Stimulated activated CD4-positive, alpha-beta T cell treated with anti-CD3 and anti-CD28 coated beads, Interleukin-1b, Interleukin-23, amount 100 ng/mL, for 4 hours (primary cell): ENCODE measurements at places on chromosomes 1 and 21.

DNA sequence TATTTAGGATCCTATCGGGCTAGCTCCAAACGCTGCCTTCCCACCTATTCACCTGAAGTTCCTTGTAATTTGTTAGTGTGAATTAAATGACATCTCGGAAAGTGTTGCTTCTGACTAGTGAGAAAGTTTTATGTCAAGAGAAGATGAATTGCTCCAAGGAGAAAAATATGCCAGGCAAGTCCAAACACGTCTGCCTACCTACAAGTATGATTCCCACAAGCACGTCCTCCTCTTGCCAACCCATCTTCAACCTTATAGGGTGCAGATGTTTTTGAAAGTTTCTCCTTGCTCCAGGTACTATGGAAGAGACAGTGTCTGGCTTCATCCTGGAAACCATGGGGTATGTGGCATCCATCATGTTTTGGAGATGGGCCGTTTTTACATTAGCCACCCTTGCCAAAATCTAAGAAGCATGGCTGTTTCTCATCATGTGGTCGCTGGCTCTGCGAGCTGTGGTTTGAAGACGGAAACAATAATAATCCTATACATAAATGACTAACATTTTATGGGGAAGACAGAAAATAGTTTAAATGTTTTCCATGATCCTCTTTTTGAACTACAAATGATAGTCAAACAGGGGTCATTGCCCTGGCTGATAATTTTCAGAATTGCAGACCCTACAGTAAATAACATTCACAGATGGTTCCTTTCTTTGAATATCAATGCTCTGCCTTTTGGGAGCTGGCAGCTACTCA, 505.8 kb downstream of the SMYD3 start:
- no peak for DNase-seq

GRCh38 chr21:31500071-31500470, 156.0 kb upstream of the TIAM1 start:
- no peak for DNase-seq

DNA sequence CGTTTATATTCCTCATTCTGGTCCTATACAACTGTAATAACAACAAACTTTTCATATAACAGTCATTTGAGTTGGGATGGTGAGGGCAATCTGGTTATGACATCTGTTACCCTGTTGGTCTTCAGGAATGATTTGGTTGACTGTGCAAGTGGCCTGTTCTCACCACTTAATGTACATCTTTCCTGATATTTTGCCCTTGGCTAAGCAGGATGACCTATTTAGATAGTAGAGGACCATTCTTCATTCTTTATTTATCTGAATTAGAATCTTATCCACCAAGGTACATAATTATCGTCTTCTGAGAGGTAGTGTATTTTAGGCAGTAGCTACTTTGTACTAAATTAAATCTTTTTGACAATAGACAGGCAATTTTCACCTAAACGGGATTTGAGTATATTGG, 154.3 kb downstream of the DNM3 start:
- no peak for DNase-seq

- no peak for DNase-seq
Measured at GRCh38 chr1:150567341-150567716, 12.1 kb downstream of the MCL1 start.

GRCh38 chr1:246497331-246497915, 9.7 kb downstream of the SMYD3 start:
- DNase-seq, result no peak

DNA sequence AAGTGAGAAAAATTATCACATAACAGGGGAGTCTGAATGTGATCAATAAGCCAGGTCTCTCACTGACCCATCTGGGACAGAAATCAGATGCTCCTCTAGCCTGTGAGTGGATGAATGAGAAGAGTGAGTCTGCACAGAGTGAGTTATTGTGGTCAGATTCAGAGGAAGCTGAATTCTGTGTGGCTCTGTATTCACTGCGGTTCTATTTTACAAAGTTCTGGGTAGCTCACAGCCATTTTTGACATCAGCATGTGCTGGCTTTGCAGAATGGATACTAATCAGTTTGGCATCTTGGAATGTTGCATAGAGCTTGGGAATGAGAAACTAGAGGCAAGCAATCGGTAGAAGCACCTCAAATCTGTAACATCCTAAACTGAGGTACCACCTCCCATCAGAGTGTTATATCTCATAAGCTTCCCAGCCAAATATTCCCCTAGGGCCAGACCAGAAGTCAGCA, 3.8 kb downstream of the COLGALT2 start:
- no peak for DNase-seq

DNA sequence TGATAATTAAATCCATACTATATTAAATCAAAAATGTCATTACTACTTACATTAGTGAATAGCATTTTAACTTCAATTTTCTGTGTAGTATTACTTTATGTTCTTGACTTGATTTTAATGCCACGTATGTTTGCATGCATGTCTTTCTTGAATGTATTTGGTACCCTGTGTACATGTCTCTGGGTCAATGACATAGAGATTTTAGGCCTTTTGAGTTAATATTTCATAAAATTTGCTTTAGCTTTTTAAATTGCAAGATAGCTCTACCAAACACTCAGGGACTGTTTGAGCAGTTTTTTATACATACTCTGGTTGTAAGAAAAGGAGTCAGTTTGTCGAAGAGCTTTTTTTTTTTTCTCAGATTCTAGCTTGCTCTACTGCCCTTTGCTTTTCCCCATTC, 1.5 kb downstream of the MLLT11 start:
- no peak for DNase-seq

DNA sequence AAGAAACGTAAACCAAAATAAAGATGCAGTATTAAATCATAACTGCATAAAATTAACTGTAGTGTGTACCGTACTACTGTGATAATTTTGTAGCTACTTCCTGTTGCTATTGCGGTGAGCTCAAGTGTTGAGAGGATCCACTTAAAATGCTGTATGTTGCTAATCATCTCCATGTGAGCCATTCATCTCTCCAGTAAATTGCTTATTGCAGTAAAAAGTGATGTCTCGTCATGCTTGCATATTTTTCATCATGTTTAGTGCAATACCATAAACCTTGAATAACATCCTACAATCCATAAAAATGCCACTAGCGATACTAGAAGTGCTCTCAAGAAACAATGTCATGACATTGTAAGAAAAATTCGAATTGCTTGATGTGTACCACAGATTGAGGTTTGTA, 66.3 kb downstream of the RAVER2 start:
- no peak for DNase-seq

GRCh38 chr1:59314776-59315528, 18.1 kb downstream of the FGGY start:
- DNase-seq, result no peak

- no peak for DNase-seq
Measured at GRCh38 chr1:222326006-222326709, 221.7 kb downstream of the HHIPL2 start.

DNA sequence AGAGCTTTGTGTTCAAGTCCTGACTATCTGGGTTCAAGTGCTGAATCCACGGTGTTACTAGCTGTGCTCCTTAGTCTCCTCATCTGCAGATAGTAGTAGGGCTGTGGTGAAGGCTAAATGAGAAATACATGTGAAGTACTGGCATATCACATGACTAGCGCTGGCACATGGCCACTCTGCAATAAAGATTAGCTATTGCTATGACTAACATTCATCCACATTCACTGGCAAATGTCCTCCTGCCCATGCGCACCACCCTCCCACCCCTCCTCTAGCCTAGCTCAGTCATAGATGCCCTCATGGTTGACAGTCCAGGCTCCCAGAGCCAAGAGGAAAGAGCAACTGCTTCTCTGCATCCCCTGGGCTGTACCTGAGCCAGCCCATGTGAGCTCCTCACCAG, 8.5 kb upstream of the COL8A2 start:
- no peak for DNase-seq

DNA sequence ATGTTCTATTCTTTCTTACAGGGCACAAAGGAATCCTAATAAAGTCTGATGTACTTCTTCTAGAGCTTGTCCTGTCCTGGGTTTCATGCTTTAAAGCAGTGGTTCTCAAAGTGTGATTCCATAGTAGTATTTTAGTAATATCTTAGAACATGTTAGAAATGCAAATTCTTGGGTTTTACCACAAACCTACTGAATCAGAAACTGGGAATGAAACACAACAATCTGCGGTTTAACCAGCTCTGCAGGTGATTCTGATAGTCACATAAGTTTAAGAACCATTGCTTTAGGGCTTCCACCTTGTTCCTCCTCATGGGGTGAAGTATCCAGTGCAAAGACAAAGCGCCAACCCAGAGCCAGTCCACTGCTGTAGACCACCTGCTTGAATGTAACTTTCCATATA, 41.1 kb downstream of the NGF start:
- DNase-seq, result no peak

DNA sequence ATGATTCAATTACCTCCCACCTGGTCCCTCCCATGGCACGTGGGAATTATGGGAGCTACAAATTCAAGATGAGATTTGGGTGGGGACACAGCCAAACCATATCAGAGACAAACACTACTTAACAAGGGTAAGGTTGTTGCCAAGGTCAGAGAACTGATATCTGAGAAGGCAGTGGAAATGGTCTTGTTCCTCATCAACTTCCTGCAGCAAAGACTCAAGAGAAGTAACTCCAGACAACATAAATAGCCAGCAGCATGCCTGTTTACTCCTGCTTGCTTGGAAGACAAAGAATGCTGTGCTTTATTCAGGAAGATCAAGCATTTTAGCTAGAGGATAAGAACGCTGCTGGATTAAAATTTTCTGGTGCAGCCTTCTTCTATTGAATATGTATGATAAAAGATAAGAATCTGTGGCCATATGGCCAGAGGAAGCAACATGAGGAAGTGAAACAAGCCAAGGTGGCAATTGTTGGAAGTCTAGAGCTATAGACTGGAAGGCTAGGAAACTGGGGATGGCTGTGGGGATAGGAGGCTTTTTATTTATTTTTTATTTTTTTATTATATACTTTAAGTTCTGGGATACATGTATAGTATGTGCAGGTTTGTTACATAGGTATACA, 36.4 kb downstream of the DDAH1 start:
- DNase-seq, result no peak

- DNase-seq, result no peak
Measured at GRCh38 chr1:63690966-63691700, 82.7 kb upstream of the ROR1 start.

GRCh38 chr1:159957824-159958268, 3.8 kb upstream of the SLAMF9 start:
- DNase-seq, result no peak

GRCh38 chr1:42973799-42974198, 15.1 kb upstream of the SLC2A1 start:
- no peak for DNase-seq

DNA sequence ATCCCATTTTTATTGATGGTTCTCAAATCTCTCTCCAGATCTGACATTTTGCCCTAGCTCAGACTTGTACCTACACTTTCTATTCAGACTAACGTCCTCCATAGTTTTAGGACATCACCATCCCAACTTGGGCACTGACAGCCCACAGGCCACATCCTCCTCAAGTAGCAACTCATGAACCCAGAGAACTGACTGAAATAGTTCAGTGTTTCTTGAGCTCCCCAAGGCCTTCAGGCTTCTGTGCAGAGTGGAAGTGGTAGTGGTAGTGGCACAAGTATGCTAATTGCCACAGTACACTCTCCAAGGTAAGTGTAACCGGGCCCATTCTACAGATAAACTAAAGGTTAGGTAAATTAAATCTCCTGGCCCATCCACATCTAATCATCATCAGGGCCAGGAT, 112.6 kb downstream of the SLC45A1 start:
- DNase-seq, result no peak

GRCh38 chr1:90246069-90246468, 251.2 kb downstream of the ZNF326 start:
- no peak for DNase-seq

- DNase-seq, result peak; percentile 45
Measured at GRCh38 chr1:20640183-20640597, 6.9 kb downstream of the PINK1 start.

DNA sequence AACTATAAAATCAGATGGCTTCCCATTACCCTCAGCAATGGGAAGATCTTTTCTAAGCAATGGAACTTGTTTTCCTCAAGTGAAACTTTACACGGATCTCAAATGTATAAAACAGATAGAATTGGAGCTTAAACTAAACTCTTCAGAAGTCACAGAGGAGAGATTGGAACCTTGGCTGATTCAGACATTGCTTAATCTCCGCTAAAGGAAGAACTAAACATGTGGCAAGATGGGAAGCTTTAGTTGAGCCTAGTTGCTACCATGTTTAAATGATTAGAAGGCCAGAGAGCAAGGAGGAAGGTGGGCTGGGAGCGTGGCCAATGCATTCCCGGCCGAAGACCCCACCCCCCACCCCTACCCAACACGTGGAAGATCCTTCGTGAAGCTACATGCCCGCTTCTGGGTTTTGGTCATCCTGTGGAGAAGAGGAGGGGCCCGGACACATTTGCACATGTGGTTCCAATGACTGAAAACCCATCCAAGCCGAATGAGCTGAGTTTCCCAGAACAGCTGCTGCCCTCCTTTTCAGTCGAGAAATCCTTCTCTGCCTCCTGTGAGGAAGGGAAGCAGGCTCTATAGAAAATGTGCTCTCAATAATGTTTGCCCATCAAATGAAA, 164.3 kb downstream of the MIS18A start:
- no peak for DNase-seq

DNA sequence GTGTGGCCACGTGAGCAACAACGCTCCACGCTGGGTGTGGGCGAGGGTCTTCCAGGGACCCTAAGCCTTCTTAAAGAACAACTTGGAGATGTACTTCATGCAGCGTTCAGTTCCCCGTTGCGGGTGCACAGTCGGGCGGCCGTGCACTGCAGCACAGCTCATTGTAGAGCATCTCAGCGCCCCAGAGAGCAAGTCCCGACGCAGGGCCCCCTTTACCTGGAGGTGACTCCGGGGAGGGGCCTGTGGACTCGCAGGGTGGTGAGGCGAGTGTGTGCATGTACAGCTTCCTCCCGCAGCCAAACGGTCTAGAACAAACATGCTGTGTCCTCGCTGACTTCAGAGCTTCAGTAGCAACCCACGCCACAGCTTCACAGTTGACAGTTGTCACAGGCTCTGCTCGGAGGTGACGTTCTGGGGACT, 19.5 kb downstream of the RRP1 start:
- no peak for DNase-seq

GRCh38 chr21:30695956-30696355, 22.6 kb downstream of the KRTAP21-3 start:
- no peak for DNase-seq

GRCh38 chr1:54965624-54966340, 14.6 kb upstream of the TMEM61 start:
- no peak for DNase-seq

- no peak for DNase-seq
Measured at GRCh38 chr21:30271611-30272010, 11.1 kb downstream of the KRTAP24-1 start.

- no peak for DNase-seq
Measured at GRCh38 chr1:81781749-81782148, 19.0 kb upstream of the ADGRL2 start.

DNA sequence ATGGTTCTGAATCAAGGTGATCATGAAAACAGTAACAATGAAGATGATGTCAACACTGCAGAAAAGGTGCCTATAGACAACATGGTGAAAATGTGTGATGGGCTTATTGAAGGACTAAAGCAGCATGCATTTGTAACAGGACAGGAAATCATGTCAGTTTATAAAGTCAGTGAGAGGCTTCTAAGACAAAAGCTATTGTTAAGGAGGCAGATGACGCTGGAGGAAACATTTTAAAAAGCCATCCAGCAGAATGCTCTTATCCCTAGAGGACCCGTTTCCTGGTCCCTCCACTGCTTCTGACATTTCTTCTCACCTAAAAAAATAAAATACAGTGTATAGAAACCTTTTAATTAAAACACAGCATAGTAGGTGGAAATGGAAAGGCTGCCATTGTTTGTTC, 40.9 kb downstream of the CYYR1 start:
- DNase-seq, result no peak

GRCh38 chr1:91221017-91221416, 183.6 kb downstream of the HFM1 start:
- no peak for DNase-seq
